CD4-positive, alpha-beta T cell treated with Interleukin-6 for 4 hours (primary cell): ENCODE measurements at places on chromosomes 13 and 19.
A peak's percentile ranks its signal among the peaks of the same experiment; 100 is the strongest.

DNA sequence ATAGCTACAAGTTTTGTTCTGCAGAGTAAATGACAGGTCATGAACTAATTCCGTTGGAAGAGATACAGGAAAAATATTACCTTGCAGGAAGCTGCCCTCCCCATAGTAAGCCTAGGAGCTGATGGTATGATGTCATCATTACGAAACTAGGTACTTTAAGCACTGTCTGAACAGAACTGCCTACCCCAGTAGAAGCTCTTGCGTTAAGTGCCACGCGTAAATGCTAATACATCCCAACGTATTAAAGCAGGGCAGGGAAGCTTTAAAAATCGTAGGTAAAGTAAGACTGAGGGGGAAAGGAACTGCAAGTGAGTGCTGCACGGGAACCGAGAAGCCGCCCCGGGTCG, 572 bp downstream of the UGGT2 start:
- no peak for DNase-seq

DNA sequence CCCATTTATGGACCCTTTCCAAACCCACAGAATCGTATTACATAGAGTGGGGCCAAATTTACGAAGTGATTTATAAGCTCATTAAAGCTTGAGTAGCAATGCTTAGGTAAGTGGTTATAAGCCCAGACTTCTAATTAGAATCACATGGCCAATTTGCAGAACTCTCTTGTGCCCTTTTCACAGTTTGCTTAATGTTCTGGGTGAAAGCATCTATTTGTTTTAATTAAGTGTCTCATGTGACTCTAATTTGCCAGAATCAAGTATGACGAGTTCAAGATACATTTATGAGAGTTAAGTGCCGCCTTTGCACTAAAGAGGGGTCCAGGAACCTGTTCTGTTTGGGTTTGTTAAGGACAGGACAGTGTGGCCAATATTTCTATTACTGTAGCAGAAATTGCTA, 46.0 kb upstream of the ZNF681 start:
- no peak for DNase-seq

DNA sequence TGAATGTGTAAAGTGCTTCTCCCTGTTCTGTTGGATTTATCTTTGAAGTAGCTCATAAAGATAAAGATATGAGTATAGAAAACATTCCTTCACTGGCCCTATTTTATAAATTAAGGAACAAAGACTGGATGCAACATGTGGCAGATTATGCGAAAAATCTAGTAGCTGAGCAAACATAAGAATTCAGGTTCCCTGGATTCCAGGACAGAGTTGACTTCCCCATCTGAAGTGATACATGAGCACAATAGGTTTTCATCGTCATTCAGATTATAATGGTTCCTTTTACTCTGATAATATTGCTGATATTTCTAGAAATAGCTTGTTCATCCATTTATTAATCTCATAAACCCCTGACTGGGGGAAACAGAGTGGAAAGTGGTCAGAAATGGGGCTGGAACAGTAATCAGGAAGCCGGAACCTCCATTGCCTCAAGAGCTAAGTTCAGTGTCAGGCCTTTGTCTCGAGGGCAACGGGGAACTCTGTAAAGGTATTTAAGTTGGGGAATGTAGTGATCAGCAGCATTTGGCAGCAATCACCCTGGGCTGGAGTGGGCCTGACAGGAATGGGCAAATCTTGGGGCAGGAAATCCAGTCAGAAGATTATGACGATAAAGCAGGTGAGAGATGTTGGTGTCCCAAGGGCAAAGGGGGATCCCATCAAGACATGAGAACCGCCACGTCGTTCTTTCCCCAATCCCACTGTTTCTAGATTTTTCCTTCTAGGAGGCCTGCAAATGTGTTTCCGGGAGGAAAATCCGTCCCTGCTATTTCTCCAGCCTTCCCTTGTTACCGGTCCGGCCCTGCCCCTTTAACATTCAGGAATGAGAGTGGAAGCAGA, 232.5 kb upstream of the SERP2 start:
- no peak for DNase-seq

DNA sequence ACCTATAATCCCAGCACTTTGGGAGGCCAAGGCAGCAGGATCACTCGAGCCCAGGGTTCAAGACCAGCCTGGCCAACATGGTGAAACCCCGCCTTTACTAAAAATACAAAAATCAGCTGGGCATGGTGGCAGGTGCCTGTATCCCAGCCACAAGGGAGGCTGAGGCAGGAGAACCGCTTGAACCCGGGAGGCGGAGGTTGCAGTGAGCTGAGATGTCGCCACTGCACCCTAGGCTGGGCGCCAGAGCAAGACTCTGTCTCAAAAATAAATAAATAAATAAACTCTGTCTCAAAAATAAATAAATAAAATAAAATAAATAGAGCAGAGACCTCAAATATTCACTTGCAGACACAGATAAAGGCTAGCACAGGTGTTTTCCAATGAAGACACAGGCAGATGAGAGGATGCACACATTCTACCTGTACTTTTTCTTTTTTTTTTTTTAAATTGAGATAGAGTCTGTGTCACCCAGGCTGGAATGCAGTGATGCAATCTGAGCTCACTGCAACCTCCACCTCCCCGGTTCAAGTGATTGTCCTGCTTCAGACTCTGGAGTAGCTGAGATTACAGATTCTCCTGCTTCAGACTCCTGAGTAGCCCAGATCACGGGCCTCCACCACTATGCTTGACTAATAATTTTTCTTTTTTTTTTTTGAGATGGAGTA, 2.7 kb upstream of the RPS16 start:
- no peak for DNase-seq

GRCh38 chr19:54630782-54631181, 498 bp downstream of the LILRB1 start:
- DNase-seq, result no peak

DNA sequence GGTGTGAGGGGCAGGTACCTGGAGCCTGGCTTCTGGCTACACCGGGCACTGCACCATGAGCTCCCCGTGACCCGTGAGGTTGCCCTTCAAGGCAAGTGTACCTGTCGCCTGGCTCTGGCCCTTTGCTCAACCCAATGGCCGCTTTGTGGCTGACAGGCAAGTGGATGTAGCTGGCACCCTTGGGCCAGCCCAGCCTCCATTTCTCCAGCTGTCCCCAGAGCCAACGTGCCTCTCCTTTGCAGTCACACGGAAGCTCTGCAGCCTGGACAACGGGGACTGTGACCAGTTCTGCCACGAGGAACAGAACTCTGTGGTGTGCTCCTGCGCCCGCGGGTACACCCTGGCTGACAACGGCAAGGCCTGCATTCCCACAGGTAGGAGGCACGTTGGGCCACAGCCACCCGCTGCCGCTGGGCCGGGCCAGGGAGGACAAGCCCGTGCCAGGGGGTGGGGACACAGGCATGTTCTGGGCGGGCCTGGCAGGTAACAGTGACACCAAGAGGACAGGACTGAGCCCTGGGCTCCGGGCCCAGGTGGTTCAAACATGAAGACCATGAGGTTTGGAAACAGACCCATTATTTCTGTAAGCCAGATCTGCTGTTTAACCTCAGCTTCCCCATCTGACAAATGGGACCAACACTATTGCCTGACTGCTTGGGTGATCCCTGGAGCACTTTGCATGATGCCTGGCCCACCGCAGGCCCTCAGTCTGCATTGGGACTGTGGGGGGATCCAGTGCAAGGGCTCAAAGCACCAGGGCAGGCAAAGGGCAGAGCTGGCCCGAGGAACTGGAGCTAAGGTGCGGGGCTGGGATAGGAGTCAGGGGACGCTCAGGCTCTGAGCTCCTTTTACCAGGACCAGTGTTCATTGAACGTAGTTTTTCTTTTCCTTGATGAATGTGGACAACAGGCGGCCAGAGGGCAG, 17.5 kb upstream of the PROZ start:
- no peak for DNase-seq

DNA sequence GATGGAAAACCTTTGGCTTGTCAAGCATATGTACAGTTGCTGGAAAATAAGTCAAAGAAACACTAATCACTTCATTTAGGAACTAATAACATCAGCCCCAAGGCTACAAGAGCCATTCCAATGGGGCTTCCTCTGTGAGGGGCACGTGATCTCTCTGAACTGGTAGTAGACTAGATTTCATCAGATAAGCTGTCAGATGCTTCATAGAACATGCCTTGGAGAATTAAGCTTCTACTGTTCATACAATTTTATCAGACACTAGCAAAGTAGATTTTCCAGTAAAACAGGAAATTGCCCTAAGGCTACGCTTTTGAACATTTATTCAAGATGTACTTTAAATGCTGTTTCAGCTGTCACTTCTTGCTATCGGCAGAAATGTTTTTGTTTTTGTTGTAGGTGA, 107.8 kb downstream of the EDNRB start:
- DNase-seq, result no peak

DNA sequence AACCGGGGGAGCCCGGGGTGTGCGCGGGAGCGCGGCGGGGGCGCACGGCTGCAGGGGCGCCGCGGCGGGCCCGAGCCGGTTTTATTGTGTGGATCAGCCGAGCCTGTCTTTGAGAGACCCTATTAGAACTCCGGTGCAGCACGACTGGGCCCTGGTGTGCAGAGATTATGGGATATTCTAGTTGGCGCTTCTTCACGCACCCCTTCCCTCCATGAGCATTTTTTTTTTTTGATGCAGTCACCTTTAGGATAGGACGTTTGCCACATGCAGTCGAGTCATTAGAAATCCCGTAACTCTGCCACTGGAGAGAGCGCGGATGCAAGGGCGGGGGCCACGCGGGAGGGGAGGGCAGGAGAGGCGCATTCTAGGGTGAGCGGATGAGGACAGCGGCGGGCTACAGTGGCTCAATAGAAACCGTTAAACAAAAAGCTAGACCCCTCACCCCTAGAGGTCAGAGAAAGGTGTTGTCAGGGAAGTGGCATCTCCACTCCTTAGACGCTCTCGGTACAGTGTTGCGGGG, 3.7 kb downstream of the FGF9 start:
- DNase-seq, result peak; percentile 31

DNA sequence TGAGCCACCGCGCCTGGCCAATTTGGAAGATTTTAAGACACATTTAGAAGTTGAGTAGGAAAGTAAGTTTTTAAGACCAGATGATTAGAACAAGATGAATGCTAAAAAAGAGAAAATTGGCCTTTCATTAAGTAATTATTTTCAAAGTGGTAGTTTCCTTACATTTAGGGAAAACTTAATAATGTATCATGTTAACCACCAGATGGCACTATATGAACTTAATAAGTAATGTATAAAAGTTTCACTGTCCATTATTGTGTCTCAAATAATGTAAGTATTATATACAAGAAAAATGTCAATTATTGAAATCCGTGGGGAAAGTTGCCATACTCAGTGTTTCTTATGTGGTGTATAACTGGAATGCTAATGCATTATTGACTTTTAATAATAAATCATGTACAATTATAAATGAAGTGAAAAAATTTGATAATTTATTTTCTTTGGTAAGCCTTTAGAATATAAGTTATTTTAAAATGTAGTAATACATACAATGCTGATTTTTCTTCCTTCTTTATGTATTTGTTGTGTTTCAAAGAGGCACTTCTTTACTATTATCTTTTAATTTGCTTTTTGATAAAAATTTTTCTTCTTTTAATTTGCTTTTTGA, 29.2 kb downstream of the COG6 start:
- DNase-seq, result no peak

DNA sequence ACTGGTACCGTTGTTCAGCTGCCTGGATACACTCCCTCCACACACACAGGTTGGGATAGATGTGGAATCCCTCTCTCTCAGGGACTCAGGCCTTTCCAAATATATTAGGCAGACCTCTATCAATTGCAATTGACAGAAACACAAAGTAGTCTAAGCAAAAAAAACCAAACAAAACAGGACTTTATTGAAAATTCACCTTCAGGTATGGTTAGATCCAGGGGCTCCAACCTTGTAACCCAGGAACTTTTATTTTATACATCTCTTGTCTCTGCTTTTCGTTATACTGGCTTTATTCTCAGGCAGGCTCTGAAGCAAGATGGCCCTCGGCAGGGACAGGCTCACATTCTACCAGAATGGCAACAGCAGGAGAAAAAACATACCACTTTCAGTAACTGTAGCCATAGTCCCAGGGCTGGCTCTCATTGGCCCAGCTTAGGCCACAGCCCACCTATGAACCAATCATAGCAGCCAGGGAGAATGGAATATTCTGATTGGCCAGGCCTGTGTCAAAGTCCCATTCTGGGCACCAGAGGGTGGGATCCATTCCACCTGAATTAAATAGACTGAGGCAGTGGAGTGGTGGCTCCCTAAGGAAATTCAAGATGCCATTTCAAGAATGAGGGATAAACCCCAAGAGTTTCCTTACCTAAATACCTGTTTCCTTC, 13.1 kb upstream of the CEACAM19 start:
- DNase-seq, result no peak
